Pons (tissue), 1 donor: ENCODE measurements at places on chromosomes 6 and 20.
A peak's percentile ranks its signal among the peaks of the same experiment; 100 is the strongest.

DNA sequence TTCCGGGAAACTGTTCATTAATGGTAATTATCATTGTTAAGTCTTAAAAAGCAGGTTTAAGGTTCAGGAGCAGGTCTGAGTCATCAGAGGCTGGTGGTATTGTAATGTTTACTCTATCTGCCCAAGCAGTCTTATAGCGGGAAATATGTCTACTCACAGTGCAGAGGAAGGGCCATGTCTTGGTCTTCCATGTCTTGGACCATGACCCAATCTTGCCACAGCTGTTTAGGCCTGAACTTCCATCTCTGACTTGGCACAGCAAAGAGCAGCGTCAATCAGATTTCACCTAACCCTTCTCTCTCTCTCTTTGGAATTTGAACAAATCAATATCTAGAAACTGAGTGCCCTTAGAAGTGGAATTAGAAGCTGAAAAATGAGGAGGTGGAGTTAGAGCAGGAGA is 25.8 kb downstream of the SLC2A12 start:
- no peak for DNase-seq

- DNase-seq: no peak
Observed at GRCh38 chr6:103113416-103113815, 1719.9 kb downstream of the GRIK2 start.

- DNase-seq: no peak
Observed at GRCh38 chr6:1028723-1029122, 283.2 kb upstream of the FOXQ1 start.

DNA sequence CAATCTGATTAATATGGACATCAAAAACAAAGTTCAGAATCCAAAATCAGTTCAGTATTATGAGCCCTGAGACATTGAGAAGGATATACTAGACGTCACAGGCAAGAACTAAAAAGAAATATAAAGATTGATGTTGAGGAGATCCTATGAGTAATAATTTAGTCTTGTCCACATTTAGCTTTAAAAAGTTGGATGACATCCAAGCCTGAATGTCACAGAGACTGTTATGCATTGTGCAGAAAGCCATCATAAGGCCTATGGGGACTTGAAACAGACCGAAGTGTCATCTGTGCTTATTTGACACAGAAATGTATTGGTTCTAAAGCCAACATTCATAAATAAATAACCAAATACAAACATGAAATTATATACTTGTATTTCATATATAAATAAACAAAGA is 581.8 kb upstream of the MMS22L start:
- DNase-seq: peak; percentile 7

DNA sequence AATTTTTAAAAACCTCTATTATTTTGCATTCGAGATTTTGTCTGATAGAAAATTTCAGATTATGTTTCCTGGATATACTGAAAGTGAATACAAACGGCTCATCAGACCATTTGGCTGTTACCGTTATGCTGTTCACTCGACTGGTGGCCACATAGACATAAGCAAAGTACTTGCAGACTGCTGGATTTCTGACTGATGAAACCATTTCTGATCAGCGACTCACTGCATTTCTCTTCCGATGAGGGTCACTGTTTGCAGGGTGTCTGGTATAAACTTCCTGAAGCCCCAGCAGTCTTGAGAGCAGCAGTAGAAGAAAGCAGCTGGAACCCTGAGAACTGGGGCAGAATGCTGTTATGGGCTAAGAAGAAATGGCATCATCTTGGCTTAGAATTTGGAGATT is 17.7 kb downstream of the SNX9 start:
- no peak for DNase-seq

DNA sequence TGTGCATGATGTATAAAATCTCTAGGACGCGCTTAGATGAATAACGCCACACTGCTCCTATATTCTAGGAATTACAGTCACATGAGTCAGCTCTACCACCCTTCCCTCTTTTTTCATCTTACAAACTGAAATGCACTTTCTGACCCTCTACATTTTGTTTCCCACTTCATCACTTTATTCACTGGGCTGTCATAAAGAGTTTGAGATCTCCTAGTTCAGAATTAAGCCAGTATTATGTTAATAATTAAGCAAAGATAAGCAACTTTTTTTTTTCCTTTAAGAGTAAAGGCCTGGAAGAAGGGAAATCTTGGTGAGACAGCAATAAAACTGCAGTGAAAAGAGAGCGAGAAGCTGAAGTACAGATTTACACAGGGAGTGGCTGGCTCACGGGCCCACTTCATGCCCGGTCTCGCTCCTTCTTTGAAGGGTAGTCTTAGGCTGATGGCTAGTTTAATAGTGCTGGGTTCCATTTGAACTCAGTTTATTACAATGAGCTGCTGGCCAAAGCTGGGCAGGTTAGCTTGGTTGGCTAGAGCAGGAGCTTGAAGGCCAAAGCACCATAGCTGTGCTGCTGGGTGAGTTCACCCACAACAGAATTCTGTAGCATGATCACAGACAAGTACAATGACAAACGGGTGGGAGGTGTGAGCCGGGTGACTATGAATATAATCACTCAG is 110.6 kb downstream of the MAP7 start:
- no peak for DNase-seq

GRCh38 chr6:14710421-14710820 is 535.4 kb upstream of the JARID2 start:
- no peak for DNase-seq

GRCh38 chr6:145331066-145331465 is 404.3 kb downstream of the EPM2A start:
- DNase-seq: no peak

DNA sequence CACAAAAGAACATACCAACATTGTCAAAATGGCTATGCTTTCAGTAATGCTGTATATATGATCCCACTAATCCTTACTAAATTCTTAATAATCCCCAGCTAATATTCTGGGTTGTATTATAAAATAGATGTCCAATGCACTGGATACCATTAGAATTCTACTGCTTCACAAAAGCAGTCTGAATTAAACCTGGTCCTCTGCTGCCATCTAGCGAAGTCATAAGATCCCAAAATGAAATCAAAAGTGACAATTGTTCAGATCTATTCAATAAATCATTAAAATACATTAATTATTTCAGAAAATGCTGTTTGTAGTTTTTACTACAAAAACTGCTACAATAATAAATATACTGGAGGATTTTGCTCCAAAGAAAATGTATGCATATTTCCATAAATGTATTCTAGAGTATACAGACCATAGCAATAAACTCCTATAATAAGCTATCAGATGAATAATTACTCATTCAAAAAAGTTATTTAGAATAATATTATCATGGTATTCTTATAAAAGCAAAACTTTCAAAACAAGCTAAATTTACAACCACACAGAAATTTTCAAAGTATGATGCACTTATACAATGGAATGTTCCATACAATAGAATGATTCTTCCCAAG is 92.6 kb downstream of the RNGTT start:
- peak; percentile 79 for DNase-seq

- DNase-seq: no peak
Observed at GRCh38 chr6:142374965-142375733, 73.3 kb downstream of the ADGRG6 start.

DNA sequence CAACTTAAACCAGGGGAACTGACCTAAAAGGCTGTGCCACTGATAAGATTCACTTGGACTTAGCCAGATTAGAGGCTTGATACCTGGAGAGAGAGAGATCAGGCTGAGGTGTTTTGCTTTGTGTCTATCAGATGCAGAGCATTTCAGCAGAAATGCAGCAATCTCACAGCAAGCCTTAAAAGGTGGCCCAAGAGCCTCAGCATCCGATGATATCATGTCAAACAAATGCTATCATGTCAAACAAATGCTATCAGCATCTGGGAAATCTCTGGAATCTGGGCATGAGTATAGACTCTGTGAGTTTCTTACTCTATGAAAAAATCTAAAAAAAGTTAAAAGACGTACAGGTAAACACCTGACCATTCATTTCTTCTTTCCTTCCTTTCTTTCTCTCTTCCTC is 718.9 kb downstream of the EYS start:
- DNase-seq: no peak

DNA sequence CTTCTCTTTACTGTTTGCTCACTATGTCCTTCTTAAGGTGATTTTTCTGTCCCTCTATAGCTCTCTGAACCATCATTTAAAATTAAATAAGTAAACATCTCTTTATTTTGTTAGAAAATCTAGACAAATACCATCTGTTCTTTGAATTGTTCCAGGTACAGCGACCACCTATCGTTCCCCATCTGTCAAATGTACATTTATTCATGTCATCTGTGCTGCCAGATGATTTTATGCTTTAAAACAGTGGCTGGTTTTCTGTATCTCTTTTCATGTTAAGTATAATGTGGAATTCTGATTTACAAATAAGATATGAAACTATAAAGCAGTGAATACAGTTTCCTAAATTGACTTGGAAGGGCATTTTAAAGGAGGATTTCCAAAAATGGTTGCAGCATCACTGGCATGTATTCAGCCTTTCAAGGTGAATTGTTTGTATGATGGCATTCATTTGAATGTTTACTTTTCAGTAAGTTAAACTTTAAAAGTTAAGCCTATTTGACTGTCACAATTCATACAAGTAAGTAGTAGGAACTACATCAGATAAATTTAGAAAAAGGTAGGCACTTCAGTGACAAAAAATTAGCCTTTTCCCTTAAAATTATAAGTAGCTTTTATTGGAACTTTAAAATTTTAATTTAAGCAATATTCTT is 92.6 kb upstream of the CLVS2 start:
- no peak for DNase-seq

- no peak for DNase-seq
Observed at GRCh38 chr6:120671519-120671918, 662.8 kb downstream of the TBC1D32 start.

GRCh38 chr20:47705497-47705856 is 79.8 kb downstream of the SULF2 start:
- no peak for DNase-seq

DNA sequence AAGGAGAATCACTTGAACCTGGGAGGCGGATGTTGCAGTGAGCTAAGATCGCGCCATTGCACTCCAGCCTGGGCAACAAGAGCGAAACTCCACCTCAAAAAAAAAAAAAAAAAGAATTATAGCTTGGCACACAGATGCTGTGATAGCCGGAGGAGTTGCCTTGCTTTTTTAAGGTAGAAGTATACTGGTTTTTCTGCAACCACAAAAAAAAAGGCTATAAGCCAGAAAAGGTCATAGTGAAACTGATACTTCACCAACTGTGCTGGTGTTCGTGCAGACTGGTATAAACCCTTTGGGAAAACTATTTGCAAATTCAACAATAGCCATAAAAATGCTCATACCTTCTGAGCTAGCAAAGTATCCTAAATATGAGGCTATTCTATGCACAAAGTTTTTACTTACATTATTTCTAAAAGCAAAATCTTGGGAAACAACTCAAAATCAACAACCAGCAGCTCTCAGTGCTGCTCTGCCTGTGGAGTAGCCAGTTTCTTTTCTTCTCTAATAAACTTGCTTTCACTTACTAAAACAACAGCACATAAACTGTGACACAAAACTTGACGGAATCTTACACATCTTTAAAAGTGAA is 44.0 kb downstream of the B4GALT5 start:
- DNase-seq: no peak

DNA sequence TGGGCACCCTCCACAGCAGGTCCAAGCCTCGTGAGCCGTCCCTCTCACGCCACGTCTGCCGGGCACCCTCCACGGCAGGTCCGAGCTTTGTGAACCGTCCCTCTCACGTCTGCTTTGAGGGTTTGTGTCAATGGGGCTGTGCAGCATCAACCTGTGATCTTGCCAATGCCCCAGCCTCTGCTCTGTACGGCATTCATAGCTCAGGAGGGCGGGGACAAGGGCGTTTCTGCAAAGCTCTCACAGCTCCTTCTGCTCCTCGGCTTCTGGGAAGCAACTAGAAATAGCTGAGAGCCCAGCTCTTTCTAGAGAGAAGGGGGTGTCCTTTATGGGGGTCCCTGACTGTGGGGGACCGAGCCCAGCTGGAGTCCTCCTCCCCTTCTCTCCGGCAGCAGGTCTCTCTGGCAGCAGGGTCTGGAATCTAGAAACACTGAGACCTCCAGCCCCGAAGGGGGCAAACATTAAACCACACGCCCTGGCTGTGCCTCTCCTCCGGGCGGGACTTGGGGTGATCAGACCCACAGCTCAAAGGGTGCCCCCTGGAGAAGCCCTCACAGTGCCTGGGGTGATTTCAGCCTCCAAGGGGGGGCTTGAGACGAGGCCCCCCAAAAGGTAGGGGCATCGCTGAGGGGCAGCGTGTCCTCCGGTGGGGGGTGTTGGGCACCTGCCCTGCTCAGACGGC is 41.2 kb upstream of the CHRNA4 start:
- DNase-seq: no peak
